NCI-H2171 (cell line): ENCODE measurements at places on chromosomes 16 and 17.

- no peak for DNase-seq
Observed at GRCh38 chr17:73489333-73489732, 154.9 kb downstream of the SDK2 start.

GRCh38 chr16:30509081-30509765, 17.1 kb downstream of the ZNF768 start:
- no peak for DNase-seq

DNA sequence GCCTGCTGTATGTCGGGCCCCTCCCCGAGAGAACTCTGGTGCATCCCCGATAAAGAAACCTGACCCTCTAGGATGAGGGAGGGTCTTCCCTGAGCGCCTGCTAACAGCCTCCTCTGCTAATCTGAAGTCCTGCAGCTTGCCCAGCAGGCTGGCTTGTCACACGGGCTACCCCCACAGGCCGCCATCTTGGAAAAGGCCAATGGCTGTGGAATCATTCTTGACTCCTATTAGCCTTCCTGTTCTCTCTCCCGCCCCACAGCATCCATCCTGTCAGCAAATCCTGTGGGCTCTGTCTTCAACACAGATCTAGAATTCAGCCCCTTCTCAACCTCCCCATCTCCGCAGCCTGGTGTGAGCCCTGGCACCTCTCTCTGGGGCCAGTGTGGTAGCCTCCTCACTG, 12.0 kb downstream of the IL4R start:
- DNase-seq, result no peak

DNA sequence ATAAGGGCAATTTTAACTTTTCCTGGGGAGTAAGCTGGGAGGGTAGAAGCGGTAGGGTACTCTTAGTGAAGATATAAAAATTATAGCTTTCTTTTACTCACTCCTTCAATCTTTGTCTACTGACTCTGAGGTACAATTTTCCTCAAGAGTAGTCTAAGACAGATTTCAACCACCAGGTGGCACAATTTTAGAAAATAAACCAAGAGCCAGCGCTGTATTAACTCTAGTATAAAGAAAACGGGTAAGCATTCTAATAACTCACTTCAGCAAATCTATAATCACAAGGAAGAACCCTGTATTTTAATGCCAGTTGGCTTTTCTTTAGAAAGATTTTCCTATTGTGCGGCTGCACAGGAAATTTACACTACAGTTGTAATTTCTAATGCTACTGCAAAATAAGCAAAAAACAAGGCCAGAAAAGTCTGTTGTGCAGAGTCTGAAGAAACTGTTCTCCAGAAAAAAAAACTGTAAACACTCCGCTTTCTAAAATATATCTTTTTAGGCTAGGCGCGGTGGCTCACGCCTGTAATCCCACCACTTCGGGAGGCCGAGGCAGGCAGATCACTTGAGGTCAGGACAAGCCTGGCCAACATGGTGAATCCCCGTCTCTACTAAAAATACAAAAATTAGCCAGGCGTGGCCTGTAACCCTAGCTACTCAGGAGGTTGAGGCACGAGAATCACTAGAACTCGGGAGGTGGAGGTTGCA, 1.9 kb downstream of the CMC2 start:
- peak; percentile 9 for DNase-seq

- DNase-seq, result no peak
Observed at GRCh38 chr17:32445074-32445415, 735 bp downstream of the PSMD11 start.

- no peak for DNase-seq
Observed at GRCh38 chr16:75811020-75811634, 84.8 kb upstream of the CPHXL start.

- no peak for DNase-seq
Observed at GRCh38 chr16:9594047-9594446, 502.6 kb downstream of the HAPSTR1 start.

DNA sequence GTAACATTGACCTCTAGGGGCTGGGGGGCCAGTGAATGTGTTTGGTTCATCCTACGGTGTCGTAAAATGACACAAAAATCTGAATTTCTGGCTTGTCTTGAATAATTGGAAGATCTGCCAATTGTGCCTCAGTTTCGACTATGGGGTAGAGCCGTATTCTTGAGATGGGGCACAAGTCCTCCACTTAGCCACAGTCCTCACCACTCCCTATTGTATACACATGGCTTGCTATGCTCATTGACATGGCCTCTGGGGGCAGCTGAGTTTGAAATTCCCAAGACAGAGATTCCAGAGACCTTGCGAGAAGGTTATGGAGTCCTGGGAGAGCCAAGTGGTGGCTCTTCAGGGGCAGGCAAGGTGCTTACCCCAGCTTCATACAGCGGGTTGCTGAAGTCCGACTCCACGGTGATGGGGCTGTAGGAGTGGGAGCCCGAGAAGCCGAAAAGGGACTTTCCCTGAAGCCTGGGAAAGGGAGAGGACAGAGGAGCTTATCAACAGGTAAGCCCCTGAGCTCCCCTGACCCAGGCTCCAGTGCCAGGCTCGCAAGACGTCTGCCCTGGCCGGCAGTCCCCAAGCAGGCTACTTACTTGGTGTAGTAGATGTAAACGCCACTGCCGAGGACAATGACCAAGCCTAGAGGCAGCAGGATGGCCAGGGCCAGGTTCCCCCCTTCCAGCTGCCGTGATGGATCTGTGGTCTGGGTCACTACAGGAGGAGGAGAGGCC, 9.0 kb upstream of the CDIPT start:
- no peak for DNase-seq

DNA sequence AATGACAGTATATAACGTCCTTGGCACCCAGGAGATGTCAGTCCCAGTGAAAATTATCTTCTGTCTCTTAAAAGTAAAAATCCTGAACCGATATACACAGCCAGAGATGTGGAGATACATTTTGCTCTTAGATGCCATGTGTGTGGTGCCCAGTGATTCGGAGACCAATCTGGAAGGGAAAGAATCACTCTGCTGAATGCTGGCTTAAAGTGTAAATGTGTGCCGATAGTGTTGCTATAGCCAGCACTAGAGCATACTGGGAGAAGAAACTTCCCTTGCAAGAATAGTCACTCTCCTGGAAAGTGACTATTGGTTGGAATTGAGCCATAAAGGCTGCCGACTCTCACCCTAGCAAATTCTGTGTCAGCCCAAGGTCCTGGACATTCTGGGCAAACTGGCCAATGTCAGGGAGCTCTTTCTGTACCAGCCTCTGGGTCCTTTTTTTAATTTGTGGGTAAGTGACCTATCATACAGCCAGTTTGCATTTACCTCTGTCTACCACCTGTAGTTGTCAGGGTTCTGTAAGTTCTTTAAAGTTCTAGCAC, 44.2 kb upstream of the HNF1B start:
- no peak for DNase-seq

DNA sequence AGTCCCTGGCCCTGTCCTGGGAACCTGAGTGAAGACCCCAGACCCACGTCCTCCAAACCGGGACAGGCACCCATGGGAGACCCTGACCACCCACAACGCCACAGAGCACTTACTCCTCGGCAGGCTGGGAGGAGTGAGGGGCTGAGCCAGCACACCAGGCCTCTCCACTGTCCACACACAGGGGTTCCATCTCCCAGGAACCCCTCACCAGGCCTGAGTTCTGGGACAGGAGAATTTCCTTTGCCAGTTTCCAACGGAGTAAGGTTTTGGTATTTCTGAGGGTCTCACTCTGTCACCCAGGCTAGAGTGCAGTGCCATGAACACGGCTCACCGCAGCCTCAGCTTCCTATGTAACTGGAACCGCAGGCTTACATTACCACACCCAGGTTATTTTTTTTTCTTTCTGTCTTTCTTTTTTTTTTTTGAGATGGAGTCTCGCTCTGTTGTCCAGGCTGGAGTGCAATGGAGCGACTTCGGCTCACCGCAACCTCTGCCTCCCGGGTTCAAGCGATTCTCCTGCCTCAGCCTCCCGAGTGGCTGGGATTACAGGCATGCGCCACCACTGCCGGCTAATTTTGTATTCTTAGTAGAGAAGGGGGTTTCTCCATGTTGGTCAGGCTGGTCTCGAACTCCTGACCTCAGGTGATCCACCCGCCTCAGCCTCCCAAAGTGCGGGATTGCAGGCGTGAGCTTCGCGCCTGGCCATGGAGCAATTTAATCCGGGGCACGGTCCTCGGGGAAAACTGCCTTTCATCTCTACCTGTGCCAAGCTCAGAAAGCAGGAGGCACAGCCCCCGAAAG, 1.6 kb downstream of the PGAP6 start:
- no peak for DNase-seq

GRCh38 chr17:77404812-77405581, 264.2 kb downstream of the SEC14L1 start:
- DNase-seq, result no peak
